ENCODE measurements at places on chromosomes 16 and 17. TPM values are rescaled to one million over a fixed set of nuclear protein-coding genes. Genes with fewer than 3 reads are reported as not detected.

DNA sequence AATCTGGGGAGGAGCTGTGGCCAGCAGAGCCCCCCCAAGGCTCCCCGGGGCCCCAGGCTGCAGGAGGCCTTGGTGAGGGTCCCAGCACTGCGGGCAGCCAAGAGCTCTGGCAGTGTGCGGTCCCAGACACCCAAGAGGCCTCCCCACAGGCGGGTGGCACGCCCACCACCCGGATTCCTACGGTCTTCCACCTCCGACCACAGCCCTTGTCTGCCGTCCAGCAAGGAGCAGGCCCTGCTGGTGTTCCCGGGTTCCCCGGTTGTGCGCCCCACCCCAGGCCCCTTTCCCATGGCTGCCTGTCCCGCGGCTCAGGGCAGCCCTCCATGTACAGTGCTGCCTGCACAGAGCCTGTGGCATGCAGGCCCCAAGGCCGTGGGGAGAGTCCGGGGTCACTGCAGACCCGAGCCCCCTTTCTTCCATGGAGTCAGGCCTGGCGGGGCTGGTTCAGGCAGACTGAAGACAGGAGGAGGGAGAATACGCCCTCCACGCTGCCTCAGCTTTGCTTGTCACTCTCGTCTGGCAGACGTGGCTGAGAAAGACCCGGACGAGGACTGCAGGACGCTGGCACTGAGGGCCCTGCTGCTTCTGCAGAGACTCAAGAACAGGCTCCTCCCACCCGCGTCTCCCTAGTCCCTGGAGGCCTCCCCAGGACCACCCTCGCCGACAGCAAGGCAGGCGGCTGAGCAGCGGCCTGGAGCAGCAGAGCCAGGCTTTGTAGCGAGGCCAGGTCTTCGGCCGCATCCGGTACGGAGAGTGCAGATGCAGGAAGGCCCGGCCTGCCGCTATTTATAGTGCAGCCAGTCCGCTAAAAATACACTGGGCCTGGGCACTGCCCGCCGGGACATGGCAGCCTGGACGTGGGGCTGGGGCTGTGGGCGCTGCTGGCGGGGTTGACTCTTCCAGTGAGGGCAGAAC lies 16.4 kb downstream of the TELO2 start:
- peak; percentile 7 for DNase-seq

Gene SEZ6
- not detected for total RNA-seq

GRCh38 chr17:72192800-72193192 lies 72.0 kb downstream of the SOX9 start:
- no peak for DNase-seq

GRCh38 chr17:8341456-8341855 lies 1.8 kb downstream of the ODF4 start:
- DNase-seq = no peak

- no peak for DNase-seq
Measured at GRCh38 chr16:30808146-30808545, 21.1 kb upstream of the ZNF629 start.

GRCh38 chr16:2250652-2251295 lies 613 bp downstream of the ECI1 start:
- DNase-seq = peak; percentile 45

DNA sequence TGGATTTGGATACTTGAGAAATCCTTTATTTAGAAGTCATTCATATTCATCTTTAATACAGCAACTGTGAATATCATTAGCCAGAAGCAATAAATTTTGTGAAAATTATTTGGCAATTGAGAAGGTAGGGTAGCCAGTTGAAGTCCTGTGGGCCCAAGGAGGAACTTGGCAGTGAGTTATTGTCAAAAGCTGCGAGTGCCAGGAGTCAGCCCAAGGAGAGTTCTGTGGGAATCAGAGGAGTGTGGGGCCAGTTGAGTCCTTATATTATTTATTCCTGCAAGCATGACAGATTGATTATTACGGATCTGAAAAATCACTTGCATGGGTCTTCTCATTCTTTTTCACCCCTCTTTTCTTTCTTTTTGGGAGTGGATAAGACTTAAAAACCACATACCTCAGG lies 38.3 kb downstream of the PRKCA start:
- DNase-seq = no peak

GRCh38 chr17:71656964-71657858 lies 463.6 kb upstream of the SOX9 start:
- DNase-seq = no peak

Gene ATP6V0C
- 303 TPM for total RNA-seq

DNA sequence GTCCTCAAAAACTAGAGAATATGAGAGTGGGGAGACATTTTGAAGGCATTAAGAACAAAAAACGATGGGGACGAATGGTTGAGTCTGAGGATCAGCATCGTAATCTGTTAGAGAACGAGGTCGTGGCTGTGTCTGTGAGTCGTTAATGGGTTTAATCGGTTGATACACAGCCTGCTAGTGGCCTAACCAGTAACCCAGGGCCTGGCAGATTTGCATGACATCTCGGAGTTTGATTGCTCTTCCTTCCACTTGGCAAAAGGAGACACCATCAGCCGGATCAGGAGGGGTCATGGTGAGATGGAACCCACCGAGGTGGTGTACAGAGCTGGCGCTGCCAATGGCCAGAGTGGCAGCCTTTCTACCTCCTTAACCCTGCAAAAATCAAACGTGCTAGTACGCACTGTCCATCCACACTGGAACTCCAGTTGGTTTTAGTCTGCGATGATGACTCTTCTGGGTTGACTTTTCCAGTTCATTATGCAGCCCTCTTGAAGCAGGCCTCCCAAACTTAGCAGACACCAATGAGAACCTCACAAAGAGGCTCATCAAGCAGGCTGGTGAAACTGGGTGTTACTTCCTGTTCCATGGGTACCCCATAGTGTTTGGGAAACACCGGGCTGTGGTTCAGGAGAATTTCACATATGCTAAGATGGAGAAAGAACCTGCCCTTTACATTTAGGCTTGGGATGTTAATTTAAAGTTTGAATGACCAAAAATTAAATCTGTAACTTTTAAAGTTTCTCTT lies 4.1 kb downstream of the HS3ST3B1 start:
- no peak for DNase-seq

GRCh38 chr17:32827227-32827626 lies 49.7 kb downstream of the MYO1D start:
- no peak for DNase-seq

Gene MBTPS1
- total RNA-seq = 91.7 TPM

Gene SLC13A5
- not detected for total RNA-seq

Gene MMP28
- 4.5 TPM for total RNA-seq

Gene NOL3
- total RNA-seq = 36.4 TPM

GRCh38 chr16:21523411-21524067 lies 75.8 kb upstream of the METTL9 start:
- DNase-seq = peak; percentile 83

DNA sequence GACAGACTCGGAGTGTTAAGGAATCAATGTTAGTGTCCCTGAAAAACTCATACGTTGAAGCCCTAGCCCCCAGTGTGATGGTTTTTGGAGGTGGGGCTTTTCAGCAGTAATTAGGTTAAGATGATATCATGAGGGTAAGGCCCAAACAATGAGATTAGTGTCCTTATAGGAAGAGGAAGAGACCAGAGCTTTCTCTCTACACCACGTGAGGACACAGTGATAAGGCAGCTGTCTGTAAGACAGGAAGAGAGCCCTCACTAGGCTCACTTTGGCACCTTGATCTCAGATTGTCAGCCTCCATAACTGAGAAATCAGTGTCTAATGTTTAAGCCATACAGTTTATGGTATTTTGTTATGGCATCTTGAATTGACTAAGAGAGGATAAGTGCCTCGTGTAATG lies 403.2 kb downstream of the NPIPA7 start:
- DNase-seq = no peak

DNA sequence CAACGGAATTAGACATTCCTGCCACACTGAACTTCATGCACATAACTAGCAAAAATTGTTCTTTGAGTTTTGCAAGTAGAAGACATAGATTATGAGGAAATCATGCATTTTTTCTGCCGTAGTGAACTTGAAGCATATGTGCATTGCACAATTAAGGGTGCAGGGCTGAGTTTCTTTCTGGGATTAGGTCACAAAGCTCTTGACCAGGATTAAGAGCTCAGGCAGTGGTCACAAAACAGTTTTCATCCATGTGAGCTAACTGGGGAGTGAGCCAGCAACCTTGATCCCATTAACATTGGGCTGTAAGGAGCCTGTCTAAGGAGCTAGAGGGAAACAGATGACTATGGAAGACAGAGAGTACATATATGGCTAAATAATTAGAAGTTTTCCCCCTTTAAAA lies 143.7 kb downstream of the PMP22 start:
- DNase-seq = no peak

Gene KRT34
- not detected for total RNA-seq

DNA sequence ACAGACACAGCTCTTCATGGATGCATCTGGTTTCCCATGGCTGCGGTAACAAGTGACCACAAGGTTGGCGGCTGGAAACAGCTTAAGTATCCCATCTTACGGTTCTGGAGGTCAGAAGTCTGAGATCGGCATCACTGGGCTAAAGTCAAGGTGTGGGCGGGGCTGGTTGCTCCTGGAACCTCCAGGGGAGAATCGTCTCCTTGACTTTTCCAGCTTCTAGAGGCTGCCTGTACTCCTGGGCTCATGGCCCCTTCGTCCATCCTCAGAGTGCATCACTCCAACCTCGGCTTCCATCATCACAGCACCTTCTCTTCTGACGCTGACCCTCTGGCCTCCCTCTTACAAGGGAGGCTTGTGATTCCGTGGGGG lies 12.9 kb upstream of the CRISPLD2 start:
- DNase-seq = no peak

Gene KIF1C
- 168 TPM for total RNA-seq

- DNase-seq = no peak
Measured at GRCh38 chr16:30473231-30474073, 910 bp downstream of the ITGAL start.

GRCh38 chr17:14826358-14826757 lies 438.8 kb downstream of the PMP22 start:
- DNase-seq = peak; percentile 81

DNA sequence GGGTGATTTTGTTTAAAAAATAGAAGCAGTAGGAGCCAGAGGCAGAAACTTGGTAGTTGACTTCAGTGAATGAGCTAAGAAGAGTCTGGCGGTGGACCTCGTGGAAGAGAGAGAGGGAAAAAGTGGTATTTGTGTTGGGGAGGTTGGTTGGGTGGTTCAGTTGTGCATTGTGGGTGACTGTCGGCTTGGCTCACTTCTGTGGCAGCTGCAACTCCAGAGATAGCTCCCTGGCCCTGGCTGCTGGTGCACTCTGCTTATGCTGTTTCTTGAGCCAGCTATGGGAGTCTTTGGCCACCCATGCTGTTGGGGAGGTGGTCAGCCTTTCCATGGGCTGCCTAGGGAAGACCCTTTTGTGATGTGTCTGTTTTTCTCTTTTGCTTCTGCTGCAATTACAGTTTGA lies 50.4 kb upstream of the CRISPLD2 start:
- DNase-seq = no peak

GRCh38 chr16:83458612-83459011 lies 349.2 kb upstream of the HSBP1 start:
- no peak for DNase-seq

DNA sequence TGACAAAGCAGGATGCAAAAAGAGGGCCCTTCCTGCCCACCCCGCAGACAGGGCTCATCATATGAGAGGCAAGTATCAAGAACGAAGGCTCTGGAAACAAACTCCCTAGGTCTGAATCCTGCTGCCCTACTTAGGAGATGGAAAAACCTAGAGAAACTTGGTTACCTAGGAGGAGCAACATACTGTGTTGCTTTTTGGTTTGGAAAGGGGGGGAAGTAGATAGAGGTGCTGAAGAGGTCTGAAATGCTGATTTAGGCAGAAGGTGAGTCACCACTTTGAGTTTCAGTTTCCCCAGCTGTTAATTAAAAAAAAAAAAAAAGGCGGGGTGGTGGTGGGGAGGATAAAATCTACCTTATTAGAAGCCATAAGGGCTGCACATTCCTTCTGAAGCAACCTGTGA lies 1.5 kb downstream of the N4BP1 start:
- no peak for DNase-seq

Gene TBC1D3C
- total RNA-seq = not detected

Gene SLFN12L
- total RNA-seq = 6.2 TPM

- DNase-seq = no peak
Measured at GRCh38 chr16:86007524-86007923, 108.6 kb downstream of the IRF8 start.

Gene KRT36
- not detected for total RNA-seq

DNA sequence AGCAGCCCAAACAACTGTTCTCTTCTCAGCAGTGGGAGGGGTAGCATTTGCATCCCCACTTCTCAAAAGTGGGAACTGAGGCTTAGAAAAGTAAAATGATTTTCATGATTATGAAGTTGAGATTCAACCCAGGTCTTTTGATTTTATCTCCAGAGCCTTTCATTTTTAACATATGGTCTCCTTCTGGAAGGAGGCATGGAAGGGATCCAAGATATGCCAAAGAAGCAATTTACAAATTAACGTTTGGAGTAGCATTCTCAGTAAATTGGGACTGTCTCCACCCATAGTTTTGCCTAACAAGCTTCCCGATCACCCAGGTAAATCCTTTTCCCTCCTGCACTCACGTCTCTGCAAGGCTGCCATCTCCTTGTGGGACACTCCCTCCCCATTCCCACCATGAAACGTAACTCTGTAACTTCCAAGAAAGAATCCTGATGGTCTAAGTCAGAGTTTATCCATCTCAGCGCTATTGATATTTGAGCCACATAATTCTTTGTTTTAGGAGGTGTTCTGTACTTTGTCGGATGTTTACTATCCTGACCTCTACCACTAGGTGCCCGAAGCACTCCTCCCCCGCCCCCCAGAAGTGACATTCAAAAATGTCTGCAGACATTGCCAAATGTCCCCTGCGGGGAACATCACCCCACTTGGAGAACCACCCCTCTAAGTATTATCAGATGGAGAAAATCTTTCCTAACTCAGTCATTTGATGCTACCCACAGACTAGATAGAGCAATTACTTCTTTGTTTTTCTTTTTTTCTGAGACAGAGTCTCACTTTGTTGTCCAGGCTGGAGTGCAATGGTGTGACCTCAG lies 32.9 kb upstream of the NFAT5 start:
- DNase-seq = no peak

- no peak for DNase-seq
Measured at GRCh38 chr17:69539274-69539673, 124.8 kb downstream of the MAP2K6 start.

DNA sequence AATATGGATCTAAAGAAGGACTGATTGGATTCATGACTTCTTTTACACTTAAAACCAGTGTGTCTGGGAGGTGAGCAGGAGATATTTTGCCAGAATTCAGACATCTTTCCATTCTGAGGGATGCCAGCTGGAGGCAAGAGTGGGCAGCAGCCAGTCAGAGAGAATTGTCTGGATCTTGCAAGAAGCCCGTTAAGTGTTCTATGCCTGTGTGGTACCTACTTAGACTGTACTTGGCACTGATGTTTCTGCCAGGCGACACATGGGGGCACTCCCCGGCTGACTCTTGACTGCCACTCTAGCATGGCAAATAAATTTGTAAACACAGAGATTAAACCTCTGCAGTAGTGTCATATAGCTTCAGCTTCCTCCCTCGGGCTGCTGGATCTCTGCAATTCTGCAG lies 247.7 kb downstream of the UTP18 start:
- no peak for DNase-seq

Gene ZNF688
- 16.7 TPM for total RNA-seq

Data from kidney (tissue), 22 donors.